Right cardiac atrium (tissue), 5 donors: ENCODE measurements at places on chromosomes 12 and 14. TPM values are rescaled to one million over a fixed set of nuclear protein-coding genes. Genes with fewer than 3 reads are reported as not detected.

Gene PARPBP
- total RNA-seq: 0.88 TPM

GRCh38 chr12:113292091-113292490 lies 42.8 kb downstream of the SLC8B1 start:
- no peak for DNase-seq

Gene PAWR
- total RNA-seq: 18.7 TPM

GRCh38 chr12:49091056-49091835 lies 3.4 kb downstream of the DHH start:
- no peak for DNase-seq

Gene RPL36AL
- total RNA-seq: 180 TPM

DNA sequence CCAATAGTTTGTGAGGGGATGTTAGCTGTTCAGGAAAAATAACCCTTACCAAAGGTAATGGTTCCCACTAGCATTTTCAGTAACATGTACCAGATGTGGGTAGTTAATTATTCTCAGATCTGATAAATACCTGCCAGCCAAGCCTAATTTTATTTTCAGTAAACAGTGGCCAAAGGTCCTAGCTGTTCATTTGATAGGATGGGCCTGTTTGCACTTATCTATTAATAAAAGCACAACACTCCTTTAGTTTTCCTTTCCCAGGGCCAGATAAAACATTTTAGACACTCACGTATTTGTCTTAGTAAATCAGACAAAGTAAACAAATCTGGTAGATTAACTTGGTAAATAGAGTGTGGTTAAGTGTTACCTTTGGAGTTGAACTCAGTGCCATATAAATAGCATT lies 345.1 kb downstream of the RAD51B start:
- DNase-seq: no peak

DNA sequence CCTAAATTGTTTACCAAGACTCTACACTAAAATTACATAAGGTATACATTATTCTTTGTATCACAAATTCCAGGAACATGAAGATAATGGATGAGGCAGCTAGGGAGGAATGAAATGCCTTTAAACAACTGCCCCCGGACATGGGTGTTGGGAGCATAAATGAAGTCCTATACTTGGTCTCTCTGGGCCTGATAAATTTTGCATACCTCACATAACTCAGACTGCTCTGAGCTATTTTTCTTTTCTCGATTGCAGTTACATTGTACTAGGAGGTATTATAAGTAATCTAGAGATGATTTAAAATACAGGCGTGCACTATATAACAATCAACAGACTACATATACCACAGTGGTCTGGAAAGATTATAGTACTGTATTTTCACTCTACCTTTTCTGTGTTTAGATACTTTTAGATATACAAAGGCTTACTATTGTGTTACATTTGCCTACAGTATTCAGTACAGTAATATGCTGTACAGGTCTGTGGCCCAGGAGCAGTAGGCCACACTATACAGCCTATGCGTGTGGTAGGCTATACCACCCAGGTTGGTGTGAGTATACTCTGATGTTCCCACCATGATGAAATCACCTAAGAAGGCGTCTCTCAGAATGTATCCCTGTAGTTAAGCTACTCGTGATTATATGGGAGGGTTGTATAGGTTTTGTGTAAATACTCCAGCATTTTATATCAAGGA lies 14.3 kb downstream of the FNTB start:
- DNase-seq: no peak

- DNase-seq: peak; percentile 32
Measured at GRCh38 chr12:63955831-63956666, 111.5 kb downstream of the SRGAP1 start.

DNA sequence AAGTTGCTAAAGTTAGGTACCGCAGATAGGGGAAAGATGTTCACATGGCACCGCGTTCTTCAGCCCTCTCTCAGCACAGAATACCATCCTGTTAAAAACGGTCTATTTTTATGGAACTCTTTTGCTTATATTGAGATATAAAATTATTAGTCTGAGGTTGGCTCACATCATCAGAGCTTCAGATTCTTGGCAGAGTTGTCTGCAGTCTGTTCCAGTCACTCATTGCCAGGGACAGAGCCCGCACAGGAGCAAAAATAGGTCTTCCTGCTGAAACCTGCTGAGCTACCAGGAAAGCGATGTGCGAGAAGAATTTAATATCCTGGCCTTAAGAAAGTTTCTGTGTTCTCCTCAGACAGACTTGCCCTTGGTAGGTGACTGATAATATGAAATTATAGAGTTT lies 249.8 kb downstream of the VRK1 start:
- no peak for DNase-seq

DNA sequence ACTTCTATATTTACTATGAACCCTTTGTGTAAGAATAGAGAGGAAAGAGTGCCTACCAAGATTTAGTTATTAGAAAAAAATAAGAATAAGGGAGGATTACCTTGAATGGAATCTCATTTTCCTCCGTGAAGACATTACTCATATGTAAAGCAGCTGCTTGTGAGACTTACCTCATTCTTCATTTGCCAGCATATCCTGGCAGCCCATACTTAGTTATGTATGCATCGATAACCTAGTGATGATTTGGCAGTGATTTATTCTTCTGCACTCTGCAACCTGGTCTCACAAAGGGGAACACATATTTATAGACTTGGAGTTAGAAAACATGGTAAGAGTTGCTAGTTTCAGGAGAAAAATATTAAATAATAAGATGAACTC lies 56.8 kb downstream of the LRFN5 start:
- no peak for DNase-seq

GRCh38 chr12:54036620-54037359 lies 3.9 kb downstream of the HOXC5 start:
- DNase-seq: no peak
